Kidney (tissue), 22 donors: ENCODE measurements at places on chromosomes 7 and 10. TPM values are rescaled to one million over a fixed set of nuclear protein-coding genes. Genes with fewer than 3 reads are reported as not detected.

The CALHM1 gene
- total RNA-seq, result not detected

The DYNC1I1 gene
- total RNA-seq, result 2.6 TPM

The MACC1 gene
- total RNA-seq, result 72.6 TPM

The ABCC2 gene
- total RNA-seq, result 2.3 TPM

The EMX2 gene
- 82.8 TPM for total RNA-seq

The GIMAP1 gene
- 10.2 TPM for total RNA-seq
